ENCODE measurements at places on chromosomes 1 and 21. TPM values are rescaled to one million over a fixed set of nuclear protein-coding genes. Genes with fewer than 3 reads are reported as not detected.
A peak's percentile ranks its signal among the peaks of the same experiment; 100 is the strongest.

DNA sequence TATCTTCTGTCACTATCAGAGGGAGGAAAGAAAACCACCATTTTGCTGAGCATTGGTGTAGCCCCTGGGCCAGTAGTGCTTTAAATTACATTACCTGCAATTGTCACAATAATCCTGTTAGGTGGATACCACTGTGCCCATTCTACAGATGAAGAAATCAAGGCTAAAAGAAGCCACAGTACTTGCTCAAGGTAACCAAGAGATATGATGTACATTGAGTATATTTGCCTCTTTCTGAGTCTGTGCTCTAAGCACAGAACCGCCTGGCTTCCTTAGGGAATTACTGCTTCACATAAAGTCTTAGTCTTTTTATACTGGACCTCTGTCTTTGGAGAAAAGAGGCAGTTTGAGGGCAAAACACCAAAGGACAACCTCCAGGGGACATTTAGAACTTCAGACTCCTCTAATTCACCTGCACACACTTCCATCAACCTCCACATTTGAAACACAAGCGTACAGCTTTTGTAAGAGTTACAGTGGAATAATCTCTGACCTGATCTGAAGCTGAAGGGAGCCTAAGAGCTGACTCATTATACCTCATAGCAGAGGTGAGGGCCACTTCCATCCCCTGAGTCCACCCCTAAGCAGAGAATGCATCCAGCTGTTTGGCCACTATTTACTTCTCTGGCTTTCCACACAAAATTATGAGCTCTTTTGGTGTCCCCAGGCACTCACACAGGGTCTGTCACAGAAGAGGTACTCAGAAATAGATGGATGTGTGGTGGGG, 61.8 kb downstream of the PLPP3 start:
- DNase-seq, result no peak

GRCh38 chr1:153942766-153943549, 3.6 kb downstream of the DENND4B start:
- DNase-seq, result no peak

DNA sequence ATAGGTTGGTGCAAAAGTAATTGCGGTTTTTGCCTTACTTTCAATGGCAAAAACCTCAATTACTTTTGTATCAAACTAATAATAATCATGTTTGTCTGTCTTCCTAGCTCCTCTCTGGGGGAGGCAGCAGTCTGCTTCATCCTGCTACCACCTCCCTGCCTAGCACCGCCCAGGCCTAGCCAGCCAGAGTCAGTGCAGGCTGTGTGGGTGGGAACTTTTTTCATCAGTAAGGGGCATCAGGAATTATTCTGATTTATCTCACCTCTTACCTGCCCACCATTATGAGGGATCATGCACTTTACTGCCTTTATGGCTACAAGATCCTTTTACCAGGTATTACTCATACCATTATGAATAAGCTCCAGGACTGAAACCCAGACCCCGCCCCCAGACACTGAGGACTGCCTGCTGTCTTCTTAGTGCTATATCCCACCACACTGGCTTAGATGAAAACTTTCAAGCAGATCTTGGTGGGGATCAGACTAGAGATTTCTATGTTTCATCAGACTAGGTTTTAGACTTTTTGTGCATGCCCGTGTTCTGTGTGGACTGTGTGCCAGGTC, 116.4 kb downstream of the PBX1 start:
- DNase-seq, result no peak

DNA sequence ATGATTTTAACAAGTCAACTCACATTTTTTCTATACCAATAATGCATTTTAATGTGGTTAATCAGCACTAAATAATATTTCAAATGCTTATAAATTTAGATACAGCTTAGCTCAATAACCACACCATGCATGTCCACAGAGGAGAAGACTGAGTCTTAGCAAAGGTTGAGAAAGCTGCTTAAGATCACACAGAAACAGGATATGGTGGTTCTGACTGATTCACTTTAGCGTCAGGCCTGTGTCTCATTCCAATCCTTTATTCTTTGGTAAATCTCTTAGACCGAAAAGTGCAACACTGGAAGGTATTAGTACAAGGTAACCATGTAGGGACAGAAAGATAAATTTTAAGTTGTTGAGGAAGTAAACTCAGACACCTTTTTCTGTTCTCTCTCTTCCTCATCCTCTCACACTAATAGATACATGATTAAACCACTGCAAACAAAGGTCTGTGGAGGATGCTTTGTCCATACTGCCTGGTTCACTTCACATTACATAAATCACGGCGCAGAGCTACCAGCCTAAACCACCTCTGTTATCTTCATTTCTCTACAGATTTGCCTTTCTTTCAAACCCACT, 139.0 kb downstream of the DPYD start:
- DNase-seq, result no peak

GRCh38 chr21:29434081-29434480, 135.4 kb downstream of the BACH1 start:
- DNase-seq, result no peak

S100A16 gene
- total RNA-seq, result 103 TPM

DNA sequence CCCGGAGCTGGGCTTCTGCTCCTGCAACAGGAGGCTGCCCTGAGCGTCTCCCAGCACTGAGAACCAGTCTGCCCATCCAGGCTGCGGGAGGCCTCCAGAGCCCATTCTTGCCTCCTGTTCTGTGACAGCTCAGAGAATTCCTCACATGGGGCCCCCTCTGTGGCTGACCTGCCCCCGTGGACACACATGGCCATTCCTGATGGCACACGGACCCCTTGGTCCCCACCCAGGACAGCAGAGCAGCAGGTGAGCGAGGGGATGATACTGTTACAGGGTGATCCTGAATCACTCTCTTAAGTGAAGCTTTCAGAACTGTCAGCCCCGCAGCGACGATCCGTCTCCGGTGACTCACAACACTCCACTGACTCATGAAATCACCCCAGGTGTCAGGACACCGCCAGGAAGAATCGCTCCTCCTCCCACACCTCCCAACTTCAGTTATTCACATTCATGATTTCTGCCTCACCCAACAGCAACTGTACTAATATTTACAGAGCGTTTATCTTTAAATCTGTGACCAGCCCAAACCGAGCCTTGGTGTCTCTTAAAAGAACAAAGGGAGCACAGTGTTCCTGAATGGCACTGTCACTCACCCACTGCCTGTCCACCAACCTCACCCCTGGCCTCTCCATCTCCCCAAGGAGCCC, 22.5 kb downstream of the CHD5 start:
- no peak for DNase-seq

DNA sequence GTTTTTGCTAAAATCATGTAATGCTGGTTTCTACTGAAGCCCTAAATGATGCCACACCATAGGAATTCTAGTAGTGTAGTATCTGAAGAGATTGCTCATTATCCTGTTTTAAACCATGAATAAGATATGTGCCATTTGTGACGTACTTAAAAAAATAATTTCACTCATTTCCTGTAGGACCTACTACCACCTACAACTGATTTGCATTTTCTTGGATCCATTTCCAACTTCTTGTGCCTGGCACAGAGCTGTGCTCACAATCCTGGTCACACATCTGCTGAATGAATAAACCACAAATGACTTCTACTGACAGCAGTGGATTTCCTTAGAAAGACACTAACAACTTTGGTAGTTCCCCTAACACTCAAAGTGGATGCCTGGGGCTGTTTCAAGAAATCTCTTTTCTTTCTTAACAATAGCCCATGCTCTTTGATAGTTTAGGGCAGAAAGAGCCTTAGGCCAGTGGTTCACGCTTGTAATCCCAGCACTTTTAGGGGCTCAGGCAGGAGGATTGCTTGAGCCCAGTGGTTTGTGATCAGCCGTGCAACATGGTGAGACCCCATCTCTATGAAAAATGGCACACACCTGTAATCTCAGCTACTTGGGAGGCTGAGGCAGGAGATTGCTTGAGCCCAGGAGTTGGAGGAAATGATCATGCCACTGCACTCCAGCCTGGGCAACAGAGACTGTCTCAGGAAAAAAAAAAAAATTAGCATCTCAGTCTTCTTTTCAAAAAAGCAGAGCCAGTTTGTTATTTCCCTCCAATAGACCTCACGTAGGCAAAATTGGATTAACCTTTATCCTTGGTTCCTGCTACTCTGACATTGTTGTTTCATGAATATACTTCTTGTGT, 13.0 kb upstream of the BATF3 start:
- no peak for DNase-seq

GNB1 gene
- 84.8 TPM for total RNA-seq

TAS1R1 gene
- 0.59 TPM for total RNA-seq

LRRIQ3 gene
- total RNA-seq, result 0.99 TPM

GRCh38 chr21:35145626-35146233, 96.6 kb upstream of the RUNX1 start:
- no peak for DNase-seq

- no peak for DNase-seq
Measured at GRCh38 chr21:37391666-37392065, 25.1 kb downstream of the DYRK1A start.

GRCh38 chr1:182335771-182336566, 55.6 kb downstream of the GLUL start:
- no peak for DNase-seq

- no peak for DNase-seq
Measured at GRCh38 chr21:42619166-42619565, 34.3 kb upstream of the PDE9A start.

GRCh38 chr1:26276432-26276838, 3.5 kb upstream of the SH3BGRL3 start:
- DNase-seq, result no peak

DNA sequence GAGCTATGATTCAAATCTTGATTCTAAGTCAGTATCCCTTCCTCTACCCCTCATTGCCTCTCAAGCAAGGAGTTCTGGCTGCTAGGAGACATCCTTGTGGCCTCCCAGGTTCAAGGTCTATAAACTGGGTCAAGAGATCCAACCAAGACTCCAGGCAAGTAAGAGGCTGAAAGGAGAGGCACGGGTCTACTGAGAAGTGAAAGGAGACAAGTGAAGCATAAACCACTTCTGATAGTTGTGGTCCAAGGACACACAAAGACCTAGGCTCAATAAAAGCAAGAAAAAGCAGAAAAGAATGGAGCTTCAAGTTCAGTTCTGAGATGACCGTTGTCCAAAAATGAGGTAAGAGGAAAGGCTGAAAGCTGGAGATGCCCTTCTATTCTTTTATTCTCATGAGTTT, 17.8 kb upstream of the PPP2R5A start:
- no peak for DNase-seq

ARHGAP29 gene
- 67.1 TPM for total RNA-seq

GRCh38 chr1:231499148-231499763, 29.2 kb upstream of the TSNAX start:
- DNase-seq, result no peak

DNA sequence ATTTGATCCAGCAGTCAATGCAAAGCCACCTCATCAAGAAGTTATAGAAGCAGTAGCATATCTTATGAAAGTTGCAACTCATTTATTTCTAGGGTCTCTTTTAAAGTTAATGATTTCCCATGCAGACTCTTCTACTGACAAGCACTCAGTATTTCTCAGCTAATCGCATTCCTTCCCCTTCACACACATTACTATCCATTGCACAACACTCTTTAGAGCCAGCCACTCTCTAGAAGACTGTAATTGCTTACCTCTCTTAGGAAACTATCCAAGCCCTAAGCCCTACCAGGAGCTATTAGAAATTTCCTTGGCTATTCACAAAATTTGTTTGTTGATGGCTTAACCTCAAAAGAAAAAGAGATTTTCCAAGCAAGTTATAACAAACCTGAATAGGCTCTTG, 106.0 kb downstream of the ADAMTS1 start:
- no peak for DNase-seq

DNA sequence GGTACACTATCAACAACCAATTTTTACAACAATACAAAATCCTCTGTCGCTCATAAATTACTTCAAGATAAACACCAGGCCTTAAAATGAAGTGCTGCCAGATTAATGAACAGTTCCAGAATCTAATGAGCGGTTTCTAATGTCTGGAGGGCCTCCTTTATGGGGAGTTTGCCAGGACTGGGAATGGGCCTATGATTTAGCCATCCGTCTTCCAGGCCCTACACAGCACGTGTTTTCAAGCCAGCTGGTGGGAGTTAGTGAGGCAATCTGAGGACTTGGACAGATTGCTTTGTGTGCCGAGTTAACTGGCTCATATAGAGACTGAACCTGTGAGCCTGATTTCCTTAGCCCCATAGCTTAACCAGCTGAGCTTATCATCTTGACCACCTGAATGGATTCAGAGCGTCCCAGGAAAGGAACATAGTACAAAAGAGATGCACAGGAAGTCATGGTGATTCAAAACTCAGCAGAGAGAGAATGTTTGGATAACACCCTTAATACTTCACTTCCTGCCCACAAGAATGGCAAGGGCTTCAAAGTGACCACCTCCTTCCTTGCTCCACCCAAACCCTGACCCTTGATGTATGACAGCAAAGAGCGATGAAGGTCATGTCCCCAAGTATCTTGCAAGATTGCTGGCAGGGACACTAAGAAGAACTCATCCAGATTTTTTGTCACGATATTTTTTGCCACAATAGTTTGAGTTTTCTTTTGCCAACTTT, 143.5 kb downstream of the SLC30A10 start:
- peak; percentile 77 for DNase-seq

- DNase-seq, result no peak
Measured at GRCh38 chr1:41837691-41838090, 81.0 kb downstream of the HIVEP3 start.

- no peak for DNase-seq
Measured at GRCh38 chr1:236066828-236067386, 2.0 kb upstream of the NID1 start.

DNA sequence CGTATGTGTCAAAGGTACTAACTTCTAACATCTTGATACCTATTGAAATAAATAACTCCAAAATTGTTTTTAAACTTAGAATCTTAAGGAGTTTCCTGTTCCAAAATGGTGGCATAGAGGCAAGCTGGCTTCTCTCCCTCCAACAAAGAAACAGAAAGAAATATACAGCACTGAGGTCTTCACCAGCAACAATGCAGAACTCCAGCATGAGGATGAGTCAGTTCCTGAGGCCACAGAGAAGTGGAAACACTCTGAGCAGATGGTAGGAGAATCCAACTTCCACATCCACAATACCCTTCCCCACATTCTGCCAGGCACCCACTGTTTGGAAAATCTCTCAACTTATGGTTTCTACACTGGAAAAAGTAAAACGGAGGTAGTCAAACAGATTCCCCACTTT, 12.2 kb upstream of the PPIH start:
- DNase-seq, result no peak

- DNase-seq, result no peak
Measured at GRCh38 chr1:232982238-232982944, 32.0 kb downstream of the NTPCR start.

GRCh38 chr21:41816583-41817165, 49.8 kb upstream of the RIPK4 start:
- no peak for DNase-seq

- DNase-seq, result peak; percentile 49
Measured at GRCh38 chr21:40146216-40146837, 279.1 kb downstream of the PCP4 start.

DNA sequence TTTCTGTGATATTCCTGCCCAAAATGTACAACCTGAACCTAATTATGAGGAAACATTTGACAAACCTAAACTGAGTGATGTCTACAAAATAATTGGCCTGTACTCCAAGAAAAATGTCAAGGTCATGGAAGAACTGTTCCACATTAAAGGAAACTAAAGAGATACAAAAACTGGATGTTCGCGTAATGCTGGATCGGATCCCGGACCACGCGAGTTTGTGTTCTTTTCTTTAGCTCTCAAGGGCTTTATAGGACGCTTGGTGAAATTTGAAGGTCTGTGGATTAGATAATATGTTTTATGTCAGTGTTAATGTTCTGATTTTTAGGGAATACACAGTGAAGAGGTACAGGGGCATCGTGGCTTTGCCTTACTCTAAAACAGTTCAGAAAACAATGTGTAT, 400.5 kb downstream of the CAMTA1 start:
- no peak for DNase-seq

GRCh38 chr1:5388622-5389021, 603.6 kb downstream of the NPHP4 start:
- no peak for DNase-seq

TARBP1 gene
- total RNA-seq, result 37.1 TPM

- no peak for DNase-seq
Measured at GRCh38 chr1:11453742-11454491, 25.0 kb upstream of the DISP3 start.

Measured in skin of body (tissue), 3 donors.